Stimulated activated CD8-positive, alpha-beta memory T cell treated with anti-CD3 and anti-CD28 coated beads, Interleukin-15, amount 100 ng/mL, for 24 hours (primary cell): ENCODE measurements at places on chromosomes 5 and 9.

GRCh38 chr9:21995666-21996398 lies 1.2 kb downstream of the CDKN2B-AS1 start:
- no peak for DNase-seq

- DNase-seq: no peak
These were observed 34.6 kb downstream of the SGCD start for GRCh38 chr5:156361436-156362109.

DNA sequence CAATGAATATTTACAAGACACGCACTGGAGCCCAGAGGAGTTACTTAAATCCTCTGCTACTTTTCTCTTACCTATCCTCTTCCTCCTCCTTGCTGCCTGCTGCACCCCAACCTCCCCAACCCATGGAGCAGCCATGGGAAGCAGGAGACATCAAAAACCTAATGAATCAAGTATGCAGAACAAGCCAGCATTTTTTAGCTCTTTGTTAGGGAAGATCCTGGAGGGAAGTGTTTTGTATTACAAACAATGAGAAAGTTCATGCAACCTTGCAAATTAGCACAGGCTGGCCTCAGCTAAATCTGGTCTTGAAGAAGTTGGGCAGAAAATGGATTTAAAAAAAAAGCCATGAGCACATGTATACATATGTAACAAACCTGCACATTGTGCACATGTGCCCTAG lies 498.8 kb downstream of the KIF4B start:
- DNase-seq: no peak

GRCh38 chr5:88659529-88660263 lies 223.3 kb downstream of the MEF2C start:
- no peak for DNase-seq

- DNase-seq: no peak
These were observed 91.9 kb upstream of the STC2 start for GRCh38 chr5:173420108-173420507.

- no peak for DNase-seq
These were observed 323.8 kb upstream of the ARRDC3 start for GRCh38 chr5:91706785-91707520.

DNA sequence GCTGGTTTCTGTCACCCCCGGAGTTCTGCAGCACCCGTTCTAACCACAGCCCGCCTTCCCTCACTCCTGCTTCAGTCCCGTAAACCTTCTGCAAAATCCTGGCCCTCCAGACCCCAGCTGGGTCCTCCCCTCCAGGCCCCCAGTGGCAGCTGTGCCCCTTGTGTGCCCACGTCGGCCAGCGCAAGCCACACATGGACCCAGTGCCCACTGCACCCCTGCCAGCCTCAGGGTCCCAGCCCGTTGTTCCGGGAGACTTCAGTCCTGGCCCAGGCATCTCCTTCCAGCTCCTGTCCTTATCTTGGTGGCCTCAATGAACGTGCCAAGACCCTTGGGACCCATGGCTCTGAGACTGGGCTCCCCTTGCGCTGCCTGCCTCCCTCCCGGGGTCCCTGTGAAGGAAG lies 43.2 kb downstream of the EXD3 start:
- DNase-seq: no peak

- no peak for DNase-seq
These were observed 8.6 kb upstream of the CCNH start for GRCh38 chr5:87421307-87421706.

GRCh38 chr5:157259699-157260098 lies 6.2 kb upstream of the CYFIP2 start:
- no peak for DNase-seq

DNA sequence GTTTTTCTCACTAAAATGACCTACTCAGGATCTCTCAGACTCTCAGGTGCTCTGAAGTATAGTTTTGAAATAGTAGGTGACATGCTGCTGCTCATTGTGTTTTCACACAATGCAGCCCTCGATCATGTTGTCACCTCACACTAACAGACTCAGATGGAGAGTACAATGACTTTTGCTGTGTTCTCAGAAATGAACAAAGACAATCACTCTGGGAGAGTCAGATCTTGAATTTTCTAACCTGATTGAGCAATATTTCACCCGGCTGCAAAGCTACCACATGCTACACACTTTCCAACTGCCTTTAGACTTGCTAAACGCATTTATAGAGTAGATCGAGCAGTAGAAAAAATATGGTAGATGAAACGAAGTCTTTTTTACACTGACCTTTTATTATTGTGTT lies 113.4 kb downstream of the ST8SIA4 start:
- DNase-seq: no peak

DNA sequence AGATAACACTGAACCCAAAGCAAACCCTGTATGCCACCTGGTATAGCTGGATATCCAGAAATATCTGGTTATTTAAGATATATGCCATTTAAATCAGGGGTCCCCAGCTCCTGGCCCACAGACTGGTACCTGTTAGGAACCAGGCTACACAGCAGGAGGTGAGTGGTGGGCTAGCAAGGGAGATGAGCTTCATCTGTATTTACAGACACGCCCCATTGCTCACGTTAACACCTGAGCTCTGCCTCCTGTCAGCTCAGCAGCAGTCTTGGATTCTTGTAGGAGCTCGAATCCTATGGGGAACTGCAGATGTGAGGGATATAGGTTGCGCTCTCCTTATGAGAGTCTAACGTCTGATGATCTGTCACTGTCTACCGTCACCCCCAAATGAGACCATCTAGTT lies 646.6 kb downstream of the TLE4 start:
- no peak for DNase-seq

GRCh38 chr5:2685651-2686272 lies 65.7 kb downstream of the IRX2 start:
- DNase-seq: no peak

DNA sequence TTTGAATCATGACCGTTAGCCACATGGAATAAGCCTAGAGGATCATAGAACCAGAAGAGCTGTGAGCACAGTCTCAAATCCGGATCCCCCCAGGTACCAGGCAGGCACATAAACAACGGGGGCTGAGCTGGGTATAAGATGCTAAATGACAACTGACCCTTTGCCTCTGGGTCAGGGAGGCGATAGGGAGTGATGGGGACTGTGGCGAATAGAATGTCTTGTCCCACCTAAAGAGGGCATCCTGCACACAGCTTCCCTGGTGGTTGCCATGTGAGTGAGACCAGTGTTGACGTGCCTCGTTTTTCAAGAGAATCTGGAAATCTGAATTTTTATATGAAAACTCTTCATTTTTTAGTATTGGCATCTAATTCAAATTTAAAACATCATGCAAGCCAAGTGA lies 33.6 kb downstream of the SLC6A7 start:
- no peak for DNase-seq

GRCh38 chr5:176386491-176386890 lies 1.9 kb downstream of the NOP16 start:
- DNase-seq: no peak

- DNase-seq: no peak
These were observed 28.2 kb downstream of the WDR41 start for GRCh38 chr5:77463905-77464304.

- DNase-seq: no peak
These were observed 18.5 kb downstream of the FRMPD1 start for GRCh38 chr9:37669232-37669631.

- DNase-seq: no peak
These were observed 82.0 kb downstream of the YIPF5 start for GRCh38 chr5:144088206-144089064.

- no peak for DNase-seq
These were observed 89.1 kb upstream of the IER5L start for GRCh38 chr9:129267141-129267540.

- no peak for DNase-seq
These were observed 50.9 kb downstream of the FANCC start for GRCh38 chr9:95266649-95267048.

DNA sequence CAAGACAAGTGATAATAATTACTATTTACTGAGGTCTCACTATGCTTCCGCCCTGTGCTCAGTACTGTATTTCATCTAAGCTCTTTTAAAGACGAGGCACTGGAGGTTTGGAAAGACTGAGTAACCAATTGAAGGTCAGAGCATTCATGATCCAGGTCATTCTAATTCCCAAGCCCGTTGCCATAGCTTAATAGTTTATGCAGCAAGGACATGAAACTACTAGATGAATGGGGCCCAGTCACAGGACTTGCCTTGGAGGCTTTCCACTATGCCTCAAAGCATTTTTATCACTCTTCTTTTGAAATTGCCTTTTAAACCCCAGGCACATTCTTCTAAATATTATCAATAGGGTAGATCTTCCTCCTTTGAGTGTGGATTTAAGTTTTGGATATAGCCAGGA lies 17.2 kb upstream of the NFIB start:
- no peak for DNase-seq

DNA sequence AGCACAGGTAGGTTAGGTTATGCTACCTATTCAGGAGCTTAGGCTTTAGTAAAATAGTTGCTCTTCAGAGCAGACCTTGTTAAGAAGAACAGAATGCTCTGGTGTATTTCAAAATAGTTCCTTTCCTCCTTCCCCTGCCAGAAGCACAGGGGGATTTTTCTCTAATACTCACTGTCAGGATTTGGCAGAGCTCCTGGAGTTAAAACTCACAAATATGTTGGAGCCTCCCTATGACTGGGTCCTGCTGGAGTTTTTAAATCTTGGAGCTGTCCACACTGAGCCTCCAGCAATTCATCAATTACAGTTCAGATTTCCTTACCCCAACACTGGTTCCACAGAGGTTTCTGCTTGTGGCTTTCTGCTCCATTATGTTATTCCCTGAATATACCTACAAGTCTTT lies 1233.8 kb upstream of the WWC1 start:
- no peak for DNase-seq

DNA sequence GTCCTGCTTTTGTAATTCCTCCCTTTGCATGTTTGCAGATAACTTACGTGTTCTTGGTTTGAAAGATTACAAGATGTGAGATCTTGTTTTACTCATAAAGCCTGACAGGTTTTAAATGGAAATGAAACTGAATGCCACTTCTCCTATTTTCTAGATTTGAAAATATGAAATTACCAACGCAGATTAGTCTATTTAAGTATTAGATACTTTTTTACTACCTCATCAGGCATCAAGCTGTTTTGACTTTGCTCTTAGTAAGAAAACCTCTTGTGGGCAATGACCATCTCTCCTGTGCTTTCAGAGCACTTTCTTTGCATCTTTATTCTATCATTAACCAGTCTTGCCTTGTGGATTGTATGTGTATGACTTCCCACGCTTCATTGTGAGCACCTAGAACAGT lies 3.5 kb downstream of the DMXL1 start:
- no peak for DNase-seq

DNA sequence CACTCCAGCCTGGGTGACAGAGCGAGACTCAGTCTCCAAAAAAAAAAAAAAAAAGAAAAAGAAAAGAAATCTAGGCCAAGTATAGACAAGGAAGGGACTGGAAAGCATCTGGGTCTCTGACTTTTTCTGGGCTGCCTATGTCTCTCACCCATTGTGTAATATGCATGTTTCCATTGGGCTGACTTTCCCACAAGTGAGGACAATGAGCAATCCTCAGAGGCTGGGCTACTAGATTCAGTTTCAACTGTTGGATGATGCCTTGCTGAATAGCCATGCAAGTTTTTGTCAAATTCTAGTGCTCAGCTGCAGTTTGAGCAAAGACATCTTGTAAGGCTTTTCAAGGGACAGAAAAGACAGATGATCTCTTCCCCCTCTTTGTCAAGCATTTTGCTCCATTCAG lies 82.1 kb downstream of the PHAX start:
- DNase-seq: no peak

- DNase-seq: no peak
These were observed 27.8 kb downstream of the LARP1 start for GRCh38 chr5:154782812-154783592.

DNA sequence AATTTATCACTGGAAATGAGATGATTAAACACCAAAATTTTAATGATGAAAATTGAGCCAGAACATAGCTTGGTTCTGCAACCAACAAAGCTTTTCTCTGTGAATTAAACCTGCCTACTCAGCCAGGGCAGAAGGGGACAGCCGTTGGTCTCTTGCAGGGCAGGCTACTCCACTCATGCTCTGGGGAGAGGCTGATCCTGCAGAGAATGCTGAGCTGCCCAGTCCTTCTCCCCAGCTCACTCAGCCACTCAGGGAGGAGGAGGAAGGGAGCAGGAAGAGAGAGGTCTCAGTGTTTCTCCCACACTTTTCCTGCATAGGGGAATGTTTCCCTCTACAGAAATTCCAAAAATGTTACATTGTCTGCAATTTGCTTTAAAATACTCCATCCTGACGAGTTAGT lies 40.4 kb upstream of the HMHB1 start:
- DNase-seq: no peak

DNA sequence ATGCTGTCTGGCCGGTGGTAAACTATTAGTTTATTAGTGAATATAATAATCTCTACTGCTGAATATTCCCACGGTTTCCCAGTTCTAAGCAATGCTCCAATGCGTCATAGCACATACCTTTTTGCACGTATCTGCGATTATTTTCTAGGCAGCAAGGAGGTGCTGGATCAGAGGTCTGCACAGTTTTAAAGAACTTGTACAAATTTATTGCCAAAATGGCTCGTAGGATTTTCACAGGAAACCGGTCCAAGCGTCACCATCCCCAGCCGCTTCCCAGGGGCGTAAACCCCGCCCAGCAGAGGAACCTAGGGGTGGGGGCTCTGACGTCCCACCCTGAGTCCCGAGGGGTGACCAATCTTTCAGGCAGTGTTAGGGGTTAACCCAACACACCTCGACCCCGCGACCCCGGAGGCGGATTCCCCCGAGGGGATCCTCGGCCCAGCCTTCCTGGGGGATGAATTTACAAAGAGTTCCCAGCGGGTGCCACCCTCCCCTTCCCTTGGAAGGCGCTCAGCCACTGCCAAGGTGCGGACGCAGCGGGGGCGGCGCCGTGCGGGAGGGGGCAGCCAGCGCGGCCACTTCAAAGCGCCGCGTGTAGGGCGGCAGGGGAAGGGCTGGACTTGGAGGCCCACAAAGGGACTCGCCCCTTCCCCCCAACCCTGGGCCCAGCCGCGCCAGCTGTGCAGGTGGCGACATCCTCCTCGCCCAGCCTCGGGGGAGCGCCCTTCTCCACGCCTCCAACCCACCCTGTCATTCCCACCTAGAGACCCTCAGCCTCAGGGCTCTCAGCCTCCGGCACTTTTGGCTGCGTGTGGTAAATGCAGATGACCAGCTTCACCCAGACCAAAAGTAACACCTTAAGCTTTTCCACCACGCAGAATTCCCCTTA lies 43.5 kb upstream of the TCF7 start:
- no peak for DNase-seq

DNA sequence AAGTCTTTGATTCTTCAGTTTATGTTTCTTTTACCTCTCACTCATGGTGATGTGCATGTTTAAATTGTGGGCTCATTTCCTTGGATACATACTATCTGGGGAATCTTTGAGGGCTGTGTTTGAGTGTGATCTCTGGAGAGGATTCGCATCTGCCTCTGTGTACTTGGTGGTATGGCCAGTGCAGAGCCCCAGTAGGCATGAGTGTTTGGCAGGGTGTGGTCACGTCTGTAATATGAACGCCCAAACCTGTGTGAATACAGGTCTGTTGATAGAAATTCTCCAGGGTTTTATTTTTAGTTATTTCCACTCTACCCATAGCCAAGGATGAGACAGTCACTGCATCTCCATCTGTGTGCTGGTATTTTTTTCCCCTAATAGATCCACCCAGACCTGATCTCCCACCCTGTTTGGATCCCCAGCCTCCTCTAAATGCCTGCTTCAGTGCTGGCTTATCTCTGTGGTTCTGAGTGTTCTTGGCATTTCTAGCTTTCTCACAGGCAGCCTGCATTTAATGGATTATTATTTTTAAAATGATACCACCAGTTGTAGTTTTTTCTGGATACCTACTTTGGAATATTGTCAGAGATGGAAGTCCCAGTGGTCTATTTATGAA lies 37.5 kb downstream of the TJP2 start:
- no peak for DNase-seq
